ENCODE measurements at places on chromosomes 4 and X.

- DNase-seq, result no peak
These were observed 3.5 kb upstream of the SLIT2 start for GRCh38 chr4:20248155-20248558.

DNA sequence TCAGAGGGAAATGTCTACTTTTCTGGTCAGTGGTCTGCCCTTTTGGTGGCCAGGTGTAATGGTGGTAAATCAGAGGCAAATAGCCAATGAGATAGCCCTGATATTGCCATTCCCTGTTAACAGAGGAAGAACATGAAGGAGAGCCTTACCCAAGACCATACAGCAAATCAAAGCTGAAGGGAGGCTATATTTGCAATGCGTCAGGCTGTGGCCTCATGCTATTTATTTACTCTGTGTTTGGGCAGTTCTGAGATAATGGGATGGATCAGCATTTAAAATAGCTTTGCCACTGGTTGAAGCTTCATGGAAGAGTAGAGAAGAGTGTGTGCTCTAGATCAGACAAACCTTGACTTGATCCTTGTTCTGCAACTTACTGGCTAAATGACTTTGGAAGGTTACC, 73.3 kb upstream of the MAML3 start:
- no peak for DNase-seq

DNA sequence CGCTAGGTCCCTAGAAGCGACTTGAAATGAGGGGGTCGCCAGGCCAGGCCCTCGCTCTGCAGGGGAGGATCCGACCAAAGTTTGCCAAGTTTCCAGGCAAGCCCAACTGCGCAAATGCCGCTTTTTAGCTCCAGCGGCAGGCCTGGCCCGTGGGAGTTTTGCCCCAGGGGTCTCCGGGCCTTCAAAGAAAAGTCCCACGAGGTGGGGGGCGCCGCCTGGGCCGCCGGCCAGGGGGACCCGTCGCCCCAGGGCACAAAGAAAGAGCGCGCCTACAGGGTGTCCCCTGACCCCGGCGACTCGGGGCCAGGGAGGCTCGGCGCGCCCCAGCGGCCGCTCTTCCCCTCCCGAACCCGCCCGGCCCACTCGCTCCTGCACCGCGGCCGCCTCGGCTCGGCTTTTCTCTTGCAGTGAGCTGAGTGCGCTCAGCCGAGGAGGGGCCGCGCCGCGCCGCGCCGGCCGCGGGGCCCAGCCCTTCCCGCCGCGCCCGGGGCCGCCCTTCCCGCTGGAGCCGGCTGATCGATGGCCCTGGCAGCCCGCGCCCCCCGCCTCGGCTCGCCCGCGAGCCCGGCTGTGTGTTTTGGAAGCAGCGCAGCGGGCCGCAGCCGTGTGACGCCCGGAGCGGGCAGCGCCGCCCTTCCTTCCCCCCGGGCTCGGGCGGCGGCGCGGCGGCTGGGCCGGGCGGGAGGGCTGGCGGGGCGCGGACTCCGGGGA, 754 bp upstream of the KLF3 start:
- DNase-seq, result peak; percentile 57

DNA sequence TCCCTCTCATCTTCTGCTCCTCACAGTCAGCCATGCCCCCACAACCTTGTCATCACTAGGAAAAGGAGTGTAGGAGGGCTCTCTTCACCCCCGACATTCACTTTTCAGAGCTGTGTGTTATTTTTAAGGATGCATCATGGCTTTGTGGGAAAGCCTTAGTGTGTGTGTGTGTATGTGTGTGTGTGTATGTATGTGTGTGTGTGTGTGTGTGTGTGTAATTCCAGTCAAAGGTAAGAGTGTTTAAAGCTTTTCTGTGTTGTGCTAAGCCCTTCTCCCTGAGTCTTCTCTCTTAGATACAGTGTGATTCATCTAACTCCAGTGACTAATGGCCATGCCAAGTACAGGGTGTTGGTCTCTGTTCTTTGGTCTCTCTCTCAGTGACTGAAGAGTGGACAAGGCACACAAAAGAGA, 76.6 kb downstream of the CHIC2 start:
- no peak for DNase-seq

GRCh38 chrX:40504801-40505605, 75.8 kb upstream of the ATP6AP2 start:
- no peak for DNase-seq

DNA sequence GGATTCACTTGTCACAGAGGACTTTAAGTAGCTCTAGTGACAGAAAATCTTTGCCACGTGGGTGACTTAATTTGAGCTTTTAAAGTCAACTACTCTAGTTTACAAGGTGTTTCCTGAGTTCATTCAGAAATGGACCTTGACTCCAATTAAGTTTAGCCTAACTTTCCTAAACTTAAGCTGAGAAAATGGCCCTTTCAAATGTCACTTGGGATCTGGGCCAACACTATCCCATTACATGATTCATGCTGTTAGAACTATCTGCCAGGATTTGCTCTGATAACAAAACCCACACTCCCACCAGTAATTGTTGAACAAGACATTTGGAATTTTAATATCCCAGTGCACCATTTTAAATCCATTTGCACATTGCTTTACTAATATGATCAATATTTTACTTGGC, 40.8 kb downstream of the C4orf46 start:
- DNase-seq, result no peak

GRCh38 chr4:101306225-101306624, 41.1 kb downstream of the PPP3CA start:
- no peak for DNase-seq

GRCh38 chrX:80174925-80175574, 160.5 kb downstream of the TBX22 start:
- no peak for DNase-seq

DNA sequence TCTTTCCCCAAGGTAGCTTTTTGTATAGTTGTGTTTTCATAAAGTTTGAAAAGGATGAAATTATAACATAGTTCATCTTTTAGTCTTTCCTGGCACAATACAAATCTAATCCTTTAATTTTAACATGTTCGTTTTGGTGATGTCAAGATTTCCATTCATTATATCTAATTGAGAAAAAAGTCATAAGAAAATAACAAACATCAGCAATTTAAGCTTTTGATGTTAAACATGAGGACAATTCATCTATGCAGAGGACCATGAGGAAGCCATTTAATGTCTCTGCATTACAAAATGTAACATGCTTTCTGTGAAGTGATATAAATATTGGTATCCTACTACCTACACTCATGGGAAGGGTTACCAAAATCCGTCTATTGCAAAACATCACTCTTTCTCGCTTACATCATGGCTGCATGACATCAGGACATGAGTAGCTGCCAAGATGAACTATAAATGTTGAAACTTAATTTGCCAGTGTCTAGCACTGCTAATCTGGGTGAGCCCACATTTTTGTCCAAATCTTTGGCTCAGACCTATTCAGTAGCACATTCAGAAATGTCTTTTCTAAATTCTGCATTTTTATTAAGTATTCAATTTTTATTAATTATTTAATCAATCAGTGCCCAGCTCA, 9.5 kb downstream of the EPGN start:
- DNase-seq, result no peak

DNA sequence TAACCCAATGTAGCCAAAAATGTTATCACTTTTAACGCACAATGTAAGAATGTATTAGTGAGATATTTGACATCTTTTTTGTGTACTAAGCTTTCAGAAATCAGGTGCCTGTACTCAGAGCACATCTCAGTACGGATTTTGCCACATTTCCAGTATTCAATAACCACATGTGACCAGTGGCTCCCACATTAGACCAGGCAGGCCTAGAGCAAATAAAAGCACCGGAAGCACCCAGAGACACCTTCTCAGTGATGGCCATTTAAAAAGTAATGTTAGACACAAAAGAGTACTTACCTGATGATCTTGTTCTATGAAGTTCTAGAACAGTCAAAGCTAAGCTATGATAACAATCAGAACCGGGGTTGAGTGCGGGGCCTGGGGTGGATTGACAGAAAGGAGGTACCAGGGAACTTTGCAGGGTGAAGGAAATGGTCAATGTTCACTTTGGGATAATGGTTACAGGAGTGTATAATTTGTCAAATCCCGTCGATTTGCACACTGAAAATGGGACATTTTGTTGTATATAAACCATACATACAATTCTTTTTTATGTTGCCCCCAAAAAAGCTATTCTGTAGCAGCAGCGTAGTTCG, 1.2 kb downstream of the CTPS2 start:
- no peak for DNase-seq

GRCh38 chr4:8341691-8342090, 72.1 kb downstream of the HTRA3 start:
- DNase-seq, result no peak

DNA sequence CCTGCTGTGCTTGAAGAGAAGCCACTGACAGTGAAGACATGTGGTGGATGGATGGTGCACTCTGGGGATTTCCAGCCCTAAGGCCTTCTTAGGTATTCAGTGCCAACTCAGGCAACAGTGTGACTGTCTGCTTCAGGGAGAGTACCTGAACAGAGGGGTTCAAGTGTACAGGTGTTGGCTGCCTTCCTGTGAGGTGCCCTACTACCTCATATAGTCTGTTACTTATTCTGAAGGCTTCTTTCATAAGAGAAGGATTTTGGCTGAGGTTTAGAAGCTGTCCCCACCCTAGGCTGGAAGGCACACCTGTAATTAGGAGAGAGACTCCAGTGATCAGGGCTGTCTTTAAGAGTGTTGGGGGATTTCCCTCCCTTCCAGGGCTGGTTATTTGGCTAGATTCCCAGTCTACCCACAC, 1.8 kb downstream of the FTHL17 start:
- peak; percentile 13 for DNase-seq

GRCh38 chr4:138199568-138200235, 42.4 kb downstream of the SLC7A11 start:
- DNase-seq, result no peak

DNA sequence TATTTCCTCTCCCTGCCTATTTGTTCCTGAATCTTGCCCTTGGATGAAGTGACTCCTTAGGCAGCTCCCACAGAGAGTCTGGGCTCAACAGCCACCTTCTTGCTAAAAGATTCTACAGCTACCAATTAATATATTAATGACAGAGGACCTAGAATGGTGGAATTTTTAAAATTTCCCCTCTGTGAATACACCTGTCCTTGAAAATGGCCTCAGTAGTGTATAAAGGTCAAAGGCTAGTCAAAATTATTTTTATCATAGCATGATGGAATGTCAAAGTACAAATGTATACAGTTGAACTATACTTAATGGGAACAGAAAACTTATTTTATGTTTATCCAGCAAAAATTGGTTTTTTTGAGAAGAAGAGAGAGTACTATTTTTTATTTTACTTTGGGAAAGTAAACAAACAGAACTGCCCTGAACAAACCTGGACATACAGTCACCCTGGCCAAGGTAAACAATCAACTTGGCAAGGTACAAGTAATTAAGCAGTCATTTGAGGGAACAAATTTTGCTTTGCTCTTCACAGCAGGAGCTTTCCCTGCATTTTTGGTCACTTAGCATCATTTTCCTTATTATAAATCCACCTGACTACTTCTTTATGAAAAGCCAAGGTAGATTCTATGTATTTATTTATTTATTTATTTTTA, 250.8 kb downstream of the INPP4B start:
- DNase-seq, result no peak

DNA sequence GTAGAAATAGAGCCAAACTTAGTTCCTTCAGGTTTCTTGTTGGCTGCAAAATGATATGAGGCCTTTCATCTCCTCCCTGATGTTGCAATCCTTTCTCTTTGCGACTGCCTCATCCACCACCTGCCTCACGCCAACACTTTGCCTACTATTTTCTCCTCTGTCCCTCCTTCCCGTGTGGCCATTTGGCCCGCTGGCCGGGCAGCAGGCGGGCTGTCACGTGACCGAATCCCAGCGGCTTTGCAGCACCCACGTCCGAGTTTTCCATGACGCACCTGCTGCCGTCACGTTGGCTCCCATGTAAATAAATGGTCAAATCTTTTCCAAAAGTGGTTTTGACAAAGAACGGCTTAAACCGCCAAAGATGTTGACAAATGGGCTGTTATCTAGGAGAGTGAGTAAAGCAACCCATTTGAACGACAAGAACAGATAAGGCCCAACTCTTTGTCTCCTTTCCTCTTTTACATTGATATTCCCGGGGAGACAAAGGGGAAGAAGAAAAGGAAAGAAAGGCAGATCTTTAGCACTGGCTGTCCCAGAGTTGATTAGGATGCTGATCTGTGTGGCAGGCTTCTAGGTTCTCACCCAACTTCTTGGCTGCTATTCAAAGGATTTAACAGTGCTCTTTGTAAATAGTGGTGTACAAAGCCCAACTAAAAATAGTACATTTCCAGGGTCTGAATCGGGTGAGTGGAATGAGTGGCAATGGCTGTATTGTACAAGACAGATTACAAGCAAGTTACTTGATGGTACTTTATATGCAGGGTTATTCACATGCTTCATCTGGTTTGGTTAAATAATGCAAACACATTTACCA, 174.2 kb upstream of the JADE1 start:
- DNase-seq, result no peak

DNA sequence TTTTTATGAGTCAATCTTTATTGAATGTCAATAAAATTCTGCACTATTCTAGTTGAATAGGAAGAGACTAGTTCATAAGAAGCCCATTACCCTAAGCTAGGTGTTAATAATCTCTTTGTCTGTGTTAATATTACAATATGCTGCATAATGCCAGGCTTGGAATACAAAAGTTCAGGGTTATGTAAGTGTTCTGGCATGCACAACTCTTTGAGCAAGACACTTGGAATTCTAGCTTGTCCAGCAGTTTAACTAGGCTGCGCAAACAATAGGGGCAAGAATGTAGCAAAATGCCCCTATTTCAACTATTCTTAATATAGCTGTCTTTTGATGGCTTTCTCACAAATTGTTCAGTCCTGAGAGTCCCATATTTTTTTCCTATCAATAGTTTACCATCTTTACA, 31.3 kb upstream of the ETNPPL start:
- DNase-seq, result no peak

GRCh38 chr4:140152013-140152703, 1.8 kb downstream of the MAML3 start:
- peak; percentile 87 for DNase-seq

GRCh38 chr4:12244973-12245372, 816.3 kb upstream of the HS3ST1 start:
- DNase-seq, result no peak

DNA sequence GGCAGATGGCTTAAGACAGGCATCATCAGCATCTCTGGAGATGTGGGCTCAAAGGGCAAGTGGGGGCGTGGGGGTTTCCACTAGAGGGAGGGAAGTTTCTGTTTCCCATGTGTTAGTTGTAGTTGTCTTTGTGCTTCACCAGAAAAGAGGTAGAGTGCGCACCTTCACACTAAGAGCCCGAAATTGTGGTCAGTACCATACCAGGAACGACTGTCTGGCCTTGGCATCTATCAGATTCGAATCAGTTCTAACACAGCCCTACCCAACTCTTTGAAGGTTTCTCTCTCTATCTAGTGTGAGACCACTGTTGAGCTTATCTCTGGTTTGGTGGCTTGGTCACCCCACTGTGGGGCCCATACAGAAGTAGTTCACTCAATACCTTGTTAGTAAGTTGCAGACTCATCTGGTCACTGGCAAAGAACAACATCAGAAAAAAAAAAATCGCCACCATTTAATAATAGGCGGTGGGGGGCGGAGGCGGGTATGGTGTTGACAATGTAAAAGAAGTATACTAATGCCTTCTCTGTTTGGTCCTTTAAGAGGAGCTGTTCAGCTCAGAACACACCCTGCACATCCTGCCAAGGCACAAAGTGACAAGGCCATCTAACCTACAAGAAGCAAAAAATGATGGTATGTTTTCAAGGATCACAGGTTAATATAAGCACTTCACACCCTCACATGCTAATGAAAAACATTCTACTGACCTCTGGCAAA, 71.1 kb downstream of the NYX start:
- peak; percentile 69 for DNase-seq

Data from stimulated activated naive CD8-positive, alpha-beta T cell treated with anti-CD3 and anti-CD28 coated beads, Interleukin-15, amount 100 ng/mL, for 72 hours (primary cell).